Stomach (tissue), 19 donors: ENCODE measurements at places on chromosomes 11 and 22. TPM values are rescaled to one million over a fixed set of nuclear protein-coding genes. Genes with fewer than 3 reads are reported as not detected.

TEX12 gene
- total RNA-seq = not detected

TREH gene
- total RNA-seq = 0.45 TPM

SMPD1 gene
- 9.4 TPM for total RNA-seq

LRRC74B gene
- total RNA-seq = not detected

RPS19BP1 gene
- 36.9 TPM for total RNA-seq

RTN4R gene
- not detected for total RNA-seq

TBX10 gene
- total RNA-seq = not detected

PYGM gene
- not detected for total RNA-seq

SHANK2 gene
- 95.7 TPM for total RNA-seq

CASP5 gene
- total RNA-seq = not detected
